Stimulated activated CD4-positive, alpha-beta T cell treated with anti-CD3 and anti-CD28 coated beads, Interleukin-4, amount 100 ng/mL, for 48 hours (primary cell): ENCODE measurements at places on chromosomes 7 and 10.

DNA sequence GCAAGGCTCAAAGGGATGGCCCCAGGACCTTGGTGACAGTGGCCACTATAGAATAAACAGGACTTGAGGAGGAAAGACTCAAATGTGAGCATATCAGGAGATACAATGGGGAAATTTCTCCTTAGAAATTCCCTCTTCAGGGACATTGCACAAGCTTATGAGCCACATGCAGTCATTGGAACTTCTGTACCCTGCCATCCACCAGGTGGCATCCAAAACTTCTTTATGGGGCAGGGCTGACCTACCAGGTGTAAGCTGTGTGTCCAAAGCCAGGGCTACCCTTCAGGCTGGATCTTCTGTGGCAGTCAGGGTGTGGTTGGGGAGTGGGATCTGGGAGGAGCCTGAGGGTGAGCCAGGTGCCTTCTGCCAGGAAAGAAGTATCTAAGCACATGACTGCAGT is 36.6 kb upstream of the LRRC18 start:
- DNase-seq, result no peak

DNA sequence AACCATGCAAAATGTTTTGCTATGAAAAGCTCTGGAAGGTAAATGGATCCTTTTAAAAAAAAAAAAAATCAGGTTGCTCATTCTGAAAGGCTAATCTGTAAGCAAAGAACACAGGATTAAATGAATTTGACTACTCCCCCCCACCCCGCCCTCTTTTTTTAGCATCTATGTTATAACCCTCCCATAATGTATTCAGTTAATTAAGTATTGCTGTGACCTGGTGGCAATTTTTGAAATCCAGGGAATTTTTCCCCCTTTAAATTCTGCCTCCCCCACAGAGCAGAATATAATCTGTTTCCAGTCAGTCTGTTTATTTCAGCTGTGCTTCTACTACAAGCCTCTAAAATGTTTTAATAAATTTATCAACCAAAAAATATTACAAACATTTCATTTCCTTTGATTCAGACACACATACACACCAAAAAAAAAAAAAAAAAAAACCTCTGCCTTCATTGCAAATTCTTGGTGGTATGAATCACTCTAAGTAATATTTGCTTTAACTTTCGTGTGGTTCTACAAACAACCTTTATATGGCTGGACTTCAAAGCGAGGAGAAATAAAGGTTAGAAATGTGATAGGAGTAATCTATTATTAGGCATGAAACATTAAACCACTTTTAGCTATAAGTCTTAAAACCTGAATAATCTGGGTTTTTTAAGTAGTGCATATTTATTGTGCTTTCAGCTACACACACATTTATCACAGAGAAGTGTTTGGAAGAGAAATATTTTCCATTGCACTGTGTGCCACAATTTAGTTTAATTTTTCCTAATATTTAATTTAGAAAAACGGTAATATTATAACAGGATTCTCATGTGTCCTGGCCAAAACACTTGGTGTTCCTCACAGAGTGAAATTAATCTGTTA is 64.4 kb upstream of the ARID5B start:
- DNase-seq, result no peak

DNA sequence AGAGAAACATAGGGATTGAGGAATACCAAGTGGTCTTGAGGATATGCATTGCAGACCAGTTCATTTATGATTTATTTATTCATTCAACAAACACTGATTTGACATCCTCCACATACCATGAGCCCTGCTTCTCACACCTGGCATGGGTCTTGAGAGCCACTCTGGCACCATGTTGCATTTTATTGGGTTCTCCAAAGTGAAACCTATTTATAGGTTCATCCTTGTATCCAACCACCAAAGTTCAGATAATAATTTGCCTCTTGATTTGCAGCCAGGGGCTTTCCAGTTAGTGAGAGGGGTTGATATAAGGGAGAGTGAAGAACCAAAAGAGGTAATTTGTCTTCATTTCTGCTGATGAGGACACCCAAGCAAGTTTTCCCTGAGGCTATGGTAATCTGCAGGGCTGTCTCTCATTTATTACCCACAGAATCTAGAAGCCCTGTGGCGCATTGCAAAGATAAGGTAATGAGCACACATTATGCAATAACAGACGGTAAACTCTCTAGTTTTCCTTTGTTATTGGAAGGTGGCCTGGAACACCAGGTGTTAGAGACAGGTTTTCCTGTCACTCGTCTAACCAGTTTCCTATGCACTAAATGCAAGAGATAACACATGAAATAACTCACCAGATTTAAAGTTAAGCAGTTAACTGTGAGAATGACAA is 28.8 kb upstream of the ICA1 start:
- DNase-seq, result no peak

DNA sequence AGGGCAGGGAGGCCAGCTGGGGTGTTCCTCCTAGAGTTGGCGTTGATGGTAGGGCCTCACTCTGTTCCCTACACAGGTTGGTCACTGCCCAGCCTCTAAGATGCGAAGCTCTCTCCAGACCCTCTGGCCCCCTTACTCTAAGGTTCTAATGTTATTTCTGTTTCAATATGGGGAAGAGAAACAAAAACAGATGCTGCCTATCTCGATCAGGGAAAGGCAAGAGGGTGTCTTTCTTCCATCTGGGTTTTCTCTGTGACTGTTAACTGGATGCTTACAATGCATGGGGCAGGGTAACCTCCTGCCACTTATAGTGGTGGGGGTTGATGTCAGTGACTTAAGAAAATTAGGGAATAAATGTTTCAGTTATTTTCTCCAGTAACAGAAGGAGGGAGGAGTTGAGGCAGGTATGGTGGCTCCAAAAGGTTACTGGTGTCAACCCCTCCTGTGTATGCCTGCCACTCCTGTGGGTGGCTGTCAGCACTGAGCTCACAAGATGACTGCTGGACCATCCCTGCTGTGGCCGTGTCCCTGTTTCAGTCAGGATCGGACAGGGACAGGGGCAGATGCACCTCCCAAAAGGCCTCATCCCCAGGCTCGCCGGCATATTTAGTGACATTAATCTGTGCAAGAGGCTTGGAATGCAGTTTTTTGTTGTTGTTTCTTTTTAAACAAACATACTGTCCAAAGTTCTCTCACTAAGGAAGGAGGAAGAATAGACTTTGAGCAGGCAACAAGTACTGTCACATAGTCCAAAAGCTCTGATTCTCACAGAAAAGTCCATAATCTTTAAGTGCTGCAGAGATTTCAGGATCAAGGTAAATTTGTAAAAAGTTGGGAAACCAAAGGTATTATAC is 39.6 kb upstream of the SYPL1 start:
- DNase-seq, result no peak

GRCh38 chr7:30844916-30845315 is 66.7 kb upstream of the AQP1 start:
- no peak for DNase-seq

- peak; percentile 21 for DNase-seq
Observed at GRCh38 chr7:13850185-13850752, 139.2 kb downstream of the ETV1 start.

DNA sequence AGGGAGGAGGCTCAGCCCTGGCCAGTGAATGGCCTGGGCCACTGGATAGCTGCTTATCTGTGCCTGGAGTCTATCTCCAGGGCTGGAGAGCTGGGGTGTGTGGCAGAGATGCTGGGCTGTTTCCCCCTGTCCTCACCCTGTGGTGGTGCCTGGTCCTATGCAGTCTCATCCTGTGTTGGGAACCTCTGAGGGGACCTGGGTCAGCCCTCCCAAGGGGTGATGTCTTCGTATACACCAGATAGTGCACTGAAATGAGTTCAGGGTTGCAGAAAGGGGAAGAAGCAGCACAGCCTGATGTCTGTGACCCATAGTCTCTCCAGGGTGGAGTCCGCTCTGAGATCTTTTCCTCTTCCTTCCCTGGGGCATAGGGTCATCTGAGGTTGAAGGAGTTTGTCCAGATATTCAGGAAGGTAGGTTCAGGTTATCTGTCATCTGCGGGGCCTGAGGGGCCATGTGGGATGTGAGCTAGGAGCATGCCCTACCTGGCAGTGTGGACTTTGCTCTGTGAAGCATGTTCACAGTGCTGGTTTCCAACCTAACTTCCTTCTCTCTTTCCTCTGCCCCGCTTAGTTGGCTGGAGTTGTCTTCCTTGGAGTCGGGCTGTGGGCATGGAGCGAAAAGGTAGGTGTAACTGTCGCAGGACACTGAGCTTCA is 33.4 kb upstream of the SH2D4B start:
- DNase-seq, result no peak

DNA sequence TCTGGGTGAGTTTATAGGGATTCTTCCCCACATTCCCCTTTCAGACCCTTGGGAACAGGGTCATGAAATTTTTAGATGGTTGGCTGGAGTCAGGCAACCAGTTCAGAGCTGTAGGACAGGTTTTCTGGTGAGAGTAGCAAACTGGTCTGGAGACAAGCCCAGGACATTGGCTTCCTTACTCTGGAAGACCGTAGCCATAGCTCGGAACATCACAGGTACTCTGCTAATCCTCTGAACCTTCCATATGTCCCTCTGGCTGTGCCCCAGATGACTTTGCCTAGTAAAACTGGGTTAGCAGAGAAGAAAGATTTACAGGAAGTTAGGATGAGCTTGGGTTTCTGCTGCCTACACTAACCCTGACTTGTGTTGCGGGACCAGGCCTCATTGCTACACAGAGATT is 104.5 kb upstream of the MKLN1 start:
- no peak for DNase-seq

- no peak for DNase-seq
Observed at GRCh38 chr7:112511451-112512202, 30.8 kb downstream of the LSMEM1 start.

DNA sequence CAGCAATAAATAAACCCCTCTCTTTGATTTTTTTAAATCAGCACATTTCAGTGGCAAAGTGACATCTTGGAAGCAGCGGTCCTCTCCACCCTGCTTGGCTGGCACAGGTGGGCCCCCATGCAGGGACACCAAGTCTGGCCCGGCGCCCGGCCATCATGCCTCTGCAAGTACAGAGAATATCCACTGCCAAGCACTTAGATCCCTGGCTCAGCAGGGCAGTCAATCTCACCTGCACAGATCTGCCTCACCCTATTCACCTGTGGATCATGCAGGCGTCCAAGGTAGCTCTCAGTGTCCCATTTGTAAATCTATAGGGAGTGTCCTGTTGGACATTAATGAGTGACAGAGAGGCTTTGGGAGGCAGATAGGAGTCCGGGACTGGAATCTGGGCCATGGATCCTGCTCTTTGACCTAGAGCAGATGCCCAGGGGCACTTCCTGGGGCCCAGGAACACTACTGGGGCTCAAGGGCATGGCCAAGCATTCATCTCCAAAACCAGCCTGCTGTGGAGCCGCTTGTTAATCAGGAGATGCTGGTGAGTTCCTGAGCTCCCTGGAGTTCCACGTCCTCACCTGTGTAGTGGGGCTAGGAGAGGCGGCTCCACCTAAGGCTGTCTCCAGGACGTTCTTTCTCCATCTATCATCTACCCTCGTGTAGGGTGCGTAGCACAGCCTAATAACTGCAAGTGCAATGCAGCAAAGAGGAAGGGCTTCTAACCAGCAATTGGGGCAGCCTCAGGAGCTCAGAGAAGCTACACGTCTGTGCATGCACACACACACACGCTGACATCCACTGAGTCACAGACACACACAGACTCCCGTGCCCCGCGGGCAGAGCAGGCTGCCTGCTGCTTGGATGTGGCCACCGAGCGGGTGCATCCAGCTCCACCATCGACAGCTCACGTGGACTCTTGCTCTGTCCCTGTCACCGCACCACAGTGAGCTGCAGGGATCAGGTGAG is 123.6 kb downstream of the OAT start:
- no peak for DNase-seq

DNA sequence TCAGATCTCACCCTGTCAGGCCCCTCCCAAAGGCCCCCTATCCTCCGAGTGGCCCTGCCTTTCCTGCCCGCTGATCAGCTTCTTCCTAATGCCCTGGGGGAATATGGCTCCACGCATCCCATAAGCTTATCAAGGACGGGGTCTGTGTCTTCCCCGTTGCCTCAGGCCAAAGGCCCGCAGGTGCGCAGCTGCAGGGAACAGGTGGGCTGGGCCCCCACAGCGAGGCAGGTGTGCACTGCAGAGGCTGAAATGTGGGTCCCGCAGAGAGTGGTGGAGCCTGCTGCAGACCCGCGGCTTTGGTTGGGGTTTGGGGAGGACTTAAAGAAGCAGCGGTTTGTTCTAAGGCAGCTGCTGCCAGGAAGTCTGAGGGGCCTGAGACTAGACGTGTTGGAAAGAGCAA is 220.8 kb upstream of the TCERG1L start:
- DNase-seq, result no peak

DNA sequence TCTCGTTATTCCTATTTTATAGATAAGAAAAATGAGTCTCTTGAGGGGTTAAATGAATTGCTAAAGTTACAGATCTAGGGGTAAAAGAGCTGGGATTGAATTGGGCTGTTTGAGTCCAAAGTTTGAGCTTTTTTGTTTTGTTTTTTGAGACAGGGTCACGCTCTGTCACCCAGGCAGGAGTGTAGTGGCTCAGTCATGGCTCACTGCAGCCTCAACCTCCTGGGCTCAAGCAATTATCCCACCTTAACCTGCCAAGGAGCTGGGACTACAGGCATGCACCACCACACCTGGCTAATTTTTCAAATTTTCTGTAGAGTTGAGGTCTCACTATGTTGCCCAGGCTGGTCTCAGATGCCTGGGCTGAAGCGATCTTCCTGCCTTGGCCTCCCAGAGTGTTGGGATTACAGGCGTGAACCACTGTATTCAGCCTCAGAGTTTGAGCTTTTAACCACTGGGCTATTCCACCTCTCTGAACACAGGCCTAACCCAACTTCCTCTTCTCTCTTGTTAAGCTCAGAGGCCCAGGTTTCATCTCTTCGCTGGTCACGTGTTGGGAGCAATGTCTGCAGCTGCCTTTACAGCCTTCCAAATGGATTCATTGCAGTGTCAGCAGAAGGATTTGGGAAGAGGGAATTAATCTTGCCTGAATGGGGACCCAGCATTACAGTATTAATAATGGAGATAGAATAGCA is 8.0 kb downstream of the SUFU start:
- DNase-seq, result no peak

DNA sequence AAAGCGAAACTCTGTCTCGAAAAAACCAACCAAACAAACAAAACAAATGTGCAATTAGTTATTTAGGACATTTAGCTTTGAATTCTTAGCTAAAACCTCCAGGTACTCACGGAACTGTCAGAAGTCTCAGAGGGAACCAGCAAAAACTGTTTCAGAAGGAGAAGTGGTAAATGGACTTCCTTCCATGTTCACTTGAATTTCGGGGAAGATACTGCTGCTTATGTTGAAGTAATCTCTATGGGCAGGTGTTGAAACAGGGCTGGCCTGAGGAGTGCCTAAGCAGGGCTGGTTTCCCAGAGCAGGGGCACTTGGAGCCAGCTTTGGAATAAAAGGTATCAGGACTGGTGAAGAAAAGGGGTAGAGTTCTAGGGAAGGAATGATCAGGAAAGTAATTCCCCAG is 2.4 kb upstream of the EXOC6 start:
- DNase-seq, result no peak

- no peak for DNase-seq
Observed at GRCh38 chr10:108868881-108869280, 1054.4 kb downstream of the XPNPEP1 start.

DNA sequence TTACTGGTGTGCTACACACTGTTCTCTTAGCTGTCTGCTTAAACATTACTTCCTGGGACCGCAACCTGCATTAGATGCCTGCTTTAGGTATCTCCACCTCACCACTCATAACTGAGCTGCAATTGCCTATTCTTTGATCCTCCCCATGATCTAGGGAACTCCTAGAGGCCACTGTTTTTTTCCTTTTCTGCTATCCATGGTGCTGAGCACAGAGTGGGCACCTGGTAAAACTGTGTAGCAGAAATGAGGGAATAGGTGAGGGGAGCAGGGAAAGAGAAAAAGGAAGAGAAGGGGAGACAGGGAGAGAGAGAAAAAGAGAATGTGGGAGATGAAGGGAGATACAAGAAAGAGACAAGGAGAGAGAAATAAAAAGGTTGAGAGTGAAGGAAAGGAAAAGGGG is 434.9 kb downstream of the ADRA2A start:
- no peak for DNase-seq

GRCh38 chr10:52308251-52309031 is 5.6 kb upstream of the DKK1 start:
- peak; percentile 10 for DNase-seq
